ENCODE measurements at places on chromosomes 4 and X.
A peak's percentile ranks its signal among the peaks of the same experiment; 100 is the strongest.

GRCh38 chrX:100863326-100863864 is 10.8 kb downstream of the NOX1 start:
- DNase-seq: no peak

DNA sequence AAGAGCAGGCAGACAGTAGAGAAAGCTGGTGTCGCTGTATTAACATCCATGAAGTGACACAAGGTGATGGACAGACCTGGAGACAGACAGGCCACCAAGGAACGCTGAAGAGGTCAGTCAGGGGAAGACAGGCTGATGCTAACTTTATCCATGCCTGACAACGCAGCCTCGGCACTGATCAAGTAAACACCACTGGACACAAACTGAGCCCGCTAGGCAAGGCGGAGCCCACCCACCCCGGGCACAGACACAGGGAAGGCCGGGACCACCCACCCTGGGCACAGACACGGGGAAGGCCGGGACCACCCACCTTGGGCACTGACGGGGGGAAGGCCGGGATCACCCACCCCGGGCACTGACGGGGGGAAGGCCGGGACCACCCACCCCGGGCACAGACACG is 18.8 kb downstream of the PPP2R3B start:
- no peak for DNase-seq

DNA sequence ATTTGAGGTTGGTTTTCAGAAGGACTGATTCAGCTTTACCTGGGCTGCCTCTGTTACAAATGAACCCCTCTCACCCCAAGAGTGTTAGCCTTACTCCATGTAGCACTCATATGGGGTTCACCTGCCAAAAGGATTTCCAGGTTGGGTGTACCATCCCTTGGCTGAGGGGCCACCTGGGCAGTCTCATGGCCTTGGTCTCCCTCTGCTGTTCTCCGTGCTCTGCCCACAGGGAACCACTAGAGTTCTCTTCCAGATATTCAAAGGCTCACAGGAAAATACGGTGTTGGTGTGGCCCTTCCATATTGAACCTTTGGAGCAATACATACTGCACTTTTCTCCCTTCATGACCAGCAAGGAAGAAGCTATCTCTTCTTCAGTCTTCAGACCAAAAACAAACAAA is 18.0 kb upstream of the PRDM5 start:
- DNase-seq: no peak

DNA sequence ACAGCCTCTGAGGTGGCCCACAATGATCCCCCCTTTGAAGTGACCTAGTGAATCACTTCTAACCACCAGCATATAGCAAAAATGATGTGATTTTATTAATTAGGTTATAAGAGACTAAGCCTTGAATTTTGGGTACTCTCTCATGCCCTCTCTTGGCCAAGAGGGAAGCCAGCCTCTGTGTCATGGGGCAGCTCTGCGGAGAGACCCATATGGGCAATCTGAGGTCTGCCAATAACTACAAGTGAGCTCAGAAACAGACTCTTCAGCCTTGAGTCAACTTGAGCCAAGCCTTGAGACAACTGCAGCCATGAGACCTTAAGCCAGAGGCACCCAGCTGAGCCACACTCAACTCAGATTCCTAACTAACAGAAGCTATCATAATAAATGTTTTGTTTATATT is 45.7 kb downstream of the MANBA start:
- no peak for DNase-seq

DNA sequence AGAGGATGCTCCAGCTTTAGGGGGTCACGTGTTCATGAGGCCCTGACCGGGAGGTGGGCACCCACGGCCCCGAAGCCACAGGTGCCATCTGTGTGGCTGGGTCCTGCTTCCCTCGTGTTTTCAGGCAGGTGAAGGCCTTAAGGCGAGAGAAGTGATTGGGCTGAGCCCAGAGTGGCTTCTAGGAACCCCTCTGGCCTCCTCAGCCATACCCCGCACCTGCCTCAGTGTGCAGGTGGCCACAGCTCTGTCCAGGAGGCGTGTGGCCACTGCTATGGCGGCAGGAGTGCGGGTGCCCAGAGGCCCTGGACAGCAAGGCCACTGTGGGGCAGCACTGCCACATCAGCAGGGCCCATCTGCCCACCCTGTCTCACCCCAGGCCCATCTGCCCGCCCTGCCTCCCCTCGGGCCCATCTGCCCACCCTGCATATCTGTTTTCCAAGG is 25.0 kb downstream of the NKX1-1 start:
- DNase-seq: no peak

DNA sequence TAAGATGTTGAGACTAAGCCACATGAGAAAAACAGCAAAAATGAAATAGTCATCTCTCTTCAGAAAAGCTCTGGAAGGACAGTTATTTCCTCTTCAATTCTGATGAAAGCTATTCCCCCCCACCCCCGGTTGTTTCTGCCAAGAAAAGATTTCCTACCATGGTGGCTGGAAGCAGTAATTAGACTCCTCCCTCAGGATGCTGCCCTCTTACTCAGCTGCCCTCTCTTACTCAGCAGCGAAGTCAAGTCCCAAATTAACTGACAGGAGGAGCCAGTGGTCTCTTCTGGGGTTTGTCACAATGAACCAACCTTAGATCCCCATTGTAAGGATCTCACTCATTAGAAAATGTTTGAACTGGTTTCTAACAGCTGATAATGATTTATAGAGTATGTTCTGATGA is 38.0 kb downstream of the GPM6B start:
- DNase-seq: no peak

GRCh38 chr4:71255976-71256375 is 82.8 kb upstream of the SLC4A4 start:
- DNase-seq: no peak

GRCh38 chr4:103067841-103068547 is 8.6 kb downstream of the SLC9B2 start:
- no peak for DNase-seq

DNA sequence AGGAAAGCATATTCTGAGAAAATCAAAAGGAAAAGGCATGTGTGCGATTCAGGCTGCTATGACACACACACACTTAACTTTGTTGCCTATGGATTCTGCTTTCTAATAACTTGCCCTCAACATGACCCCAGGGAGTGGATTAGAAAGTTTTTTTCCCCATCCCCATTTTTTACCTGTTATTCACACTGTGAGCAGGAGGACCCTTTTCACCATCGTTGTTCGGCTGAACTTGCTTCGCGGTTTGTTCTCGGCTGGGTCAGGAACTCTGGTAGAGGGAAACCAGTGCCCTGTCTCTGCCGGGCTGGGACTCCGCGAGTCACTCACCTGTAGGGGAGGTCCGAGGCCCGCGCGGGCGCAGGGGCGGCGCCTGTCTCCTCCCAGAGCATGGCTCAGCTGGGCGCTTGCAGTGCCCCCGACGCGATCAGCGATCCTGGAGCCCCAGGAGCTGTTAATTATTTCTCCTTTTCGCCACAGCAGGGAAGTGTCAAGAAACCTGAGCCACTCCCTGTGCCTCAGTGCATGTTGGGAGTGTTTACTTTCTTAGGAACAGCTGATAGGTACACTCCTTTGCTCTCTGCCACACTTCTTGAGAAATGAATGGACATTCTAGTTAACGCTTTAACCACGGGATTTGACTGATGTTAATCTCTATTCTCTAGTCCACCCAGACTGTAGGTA is at the start of gene RASSF6:
RASSF6 (minus strand) TSS at position 322 of the 678 bp plus-strand sequence. CDS start 8,641 bp downstream, outside the sequence.
- no peak for DNase-seq

DNA sequence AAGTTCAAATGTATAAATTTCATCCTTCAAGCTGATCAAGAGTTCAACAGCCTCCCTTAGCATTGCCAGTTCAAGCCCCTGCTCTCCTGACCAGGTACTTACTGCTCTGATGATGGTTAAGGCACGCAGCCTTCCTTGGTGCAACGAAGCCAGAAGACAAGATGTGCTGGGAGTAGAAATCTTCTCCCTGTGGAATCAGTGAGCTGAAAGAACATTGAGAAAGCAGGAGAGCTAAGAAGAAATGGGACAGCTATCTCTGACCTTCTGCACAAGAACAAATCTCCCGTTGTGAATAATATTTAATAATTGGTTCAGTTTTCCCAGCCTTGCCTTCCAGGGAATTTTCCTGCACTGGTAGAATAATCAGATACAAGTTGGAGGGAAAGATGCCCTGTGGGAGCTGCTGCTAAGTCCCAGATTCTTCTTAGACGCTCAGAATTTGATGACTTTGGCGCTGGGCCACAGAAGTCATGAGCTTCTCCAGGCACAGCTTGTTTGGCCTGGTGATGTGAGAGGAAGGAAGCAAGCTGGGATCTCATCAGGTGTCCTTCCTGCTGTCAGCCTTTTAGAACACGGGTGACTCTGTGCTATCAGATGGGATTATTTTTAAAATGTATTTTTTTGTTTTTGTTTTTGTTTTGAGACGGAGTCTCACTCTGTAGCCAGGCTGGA is 77.8 kb downstream of the CD38 start:
- no peak for DNase-seq

- DNase-seq: no peak
These were observed 37.1 kb upstream of the STX18 start for GRCh38 chr4:4578981-4579380.

- DNase-seq: no peak
These were observed 2.1 kb downstream of the MTM1 start for GRCh38 chrX:150570512-150570911.

GRCh38 chr4:141417387-141417786 is 196.7 kb downstream of the ZNF330 start:
- DNase-seq: no peak

- DNase-seq: peak; percentile 10
These were observed 2.6 kb downstream of the RAB28 start for GRCh38 chr4:13481569-13481968.

GRCh38 chrX:153631907-153632594 is 15.0 kb upstream of the DUSP9 start:
- no peak for DNase-seq

DNA sequence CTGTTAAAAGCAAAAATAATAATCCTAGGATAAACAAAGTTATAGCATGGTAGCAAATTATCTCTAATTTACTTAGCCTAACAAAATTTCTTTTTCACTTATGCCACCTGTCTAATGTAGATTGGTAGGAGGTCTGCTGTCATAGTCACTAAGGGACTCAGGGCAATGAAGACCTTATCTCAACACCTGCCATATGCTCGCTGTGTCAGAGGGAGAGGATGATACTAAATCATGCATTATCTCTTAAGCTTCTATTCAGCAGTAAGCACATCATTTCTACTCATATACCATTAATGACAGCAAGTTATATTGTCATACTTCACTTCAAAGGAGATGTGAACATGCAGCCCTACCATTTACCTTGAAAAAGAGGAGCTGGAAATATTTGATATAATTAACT is 44.1 kb downstream of the AFM start:
- DNase-seq: no peak

DNA sequence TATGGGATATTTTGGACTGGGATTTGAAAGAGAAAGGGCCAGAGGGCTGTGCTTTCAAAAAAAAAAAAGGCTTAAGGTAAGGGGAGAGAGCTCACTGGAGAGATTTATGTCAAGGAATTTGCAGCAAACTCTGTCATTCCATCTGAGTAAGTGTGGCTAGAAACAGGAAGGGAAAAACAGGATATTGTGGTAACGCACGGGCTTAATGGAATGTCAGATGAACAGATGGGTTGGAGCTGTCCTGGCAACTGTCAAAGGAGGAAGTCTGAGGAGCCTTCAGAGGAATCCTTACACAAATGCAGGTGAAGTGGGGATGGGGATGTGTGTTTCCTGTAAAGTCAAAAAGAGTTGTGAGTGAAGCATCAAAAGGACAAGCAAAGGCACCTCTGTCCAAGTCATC is 15.1 kb upstream of the NKX3-2 start:
- DNase-seq: peak; percentile 44

- no peak for DNase-seq
These were observed 520.1 kb upstream of the GALNT7 start for GRCh38 chr4:172648471-172648870.

GRCh38 chrX:2474963-2475726 is 25.6 kb downstream of the DHRSX start:
- no peak for DNase-seq

DNA sequence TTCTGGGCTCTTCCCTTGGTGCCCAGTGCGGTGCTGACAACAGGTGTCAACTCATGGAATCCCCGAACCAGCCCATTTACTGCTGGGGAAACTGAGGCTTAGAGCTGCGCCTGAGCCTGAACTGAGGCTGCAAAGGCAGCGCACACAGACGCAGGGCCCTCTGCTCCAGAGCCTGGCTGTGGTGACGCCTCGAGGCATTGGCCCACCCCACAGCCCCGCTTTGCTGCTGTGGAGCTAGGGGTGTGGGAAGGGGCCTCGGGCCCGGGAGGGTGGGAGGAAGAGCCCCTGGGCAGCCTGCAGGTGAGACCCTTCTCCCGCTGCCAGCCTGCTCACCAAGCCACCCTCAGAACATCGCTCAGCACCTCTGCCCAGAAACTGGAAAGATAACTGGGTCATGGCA is 97.4 kb upstream of the LRPAP1 start:
- DNase-seq: no peak

GRCh38 chr4:25184056-25184455 is 23.8 kb upstream of the SEPSECS start:
- no peak for DNase-seq

DNA sequence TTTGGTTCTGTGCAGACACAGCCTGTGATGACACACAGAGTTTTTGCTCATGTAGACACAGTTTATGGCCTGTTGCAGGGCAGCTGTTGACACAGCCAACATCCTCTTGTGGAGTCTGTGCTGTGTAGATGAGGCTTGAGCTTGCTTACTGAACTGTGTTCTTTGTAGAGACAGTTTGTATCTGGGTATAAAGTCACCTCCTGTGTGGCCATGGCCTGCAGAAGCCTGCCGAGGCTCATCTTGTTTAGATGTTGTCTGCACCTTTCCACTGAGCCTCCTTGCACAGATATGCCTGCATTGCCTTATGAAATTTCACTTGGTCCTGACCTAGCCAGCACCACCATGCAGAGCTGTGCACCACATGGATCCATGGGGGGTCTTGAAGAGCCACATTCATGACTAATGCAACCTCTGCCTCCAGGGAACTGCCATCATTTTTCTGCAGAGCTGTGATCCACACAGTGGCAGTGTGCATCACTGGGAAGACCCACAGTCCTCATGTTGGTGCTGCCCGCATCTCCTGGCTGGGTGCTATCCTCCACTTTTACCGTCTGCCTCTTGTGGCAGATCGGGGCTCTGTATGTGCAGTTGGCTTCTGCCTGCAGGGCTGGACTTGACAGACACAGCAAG is 198.0 kb upstream of the MAMLD1 start:
- no peak for DNase-seq

- DNase-seq: no peak
These were observed 13.6 kb upstream of the TCEAL4 start for GRCh38 chrX:103571726-103572125.

GRCh38 chr4:81946996-81947395 is 426.8 kb downstream of the HNRNPD start:
- DNase-seq: no peak

- no peak for DNase-seq
These were observed 18.2 kb downstream of the UBE2D3 start for GRCh38 chr4:102809190-102809589.

DNA sequence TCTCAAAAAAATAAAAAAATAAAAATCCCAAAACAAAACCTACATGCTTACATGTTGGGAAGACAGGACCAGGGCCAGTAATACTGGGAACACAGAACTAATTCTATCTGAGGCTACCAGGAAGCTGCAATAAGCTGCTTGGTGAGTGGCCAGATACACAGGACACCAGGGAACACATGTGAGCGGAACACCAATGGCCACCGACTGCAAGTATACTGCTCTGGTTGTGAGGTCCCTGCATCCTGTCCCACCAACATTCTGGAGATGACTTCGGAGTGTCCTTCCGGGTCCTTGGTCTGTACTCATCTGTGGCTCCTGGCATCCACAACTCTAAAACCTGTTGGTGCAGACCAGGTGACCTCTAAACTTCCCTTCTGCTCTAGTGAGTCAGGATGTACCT is 2.7 kb downstream of the TNIP2 start:
- no peak for DNase-seq
